Choroid plexus epithelial cell (primary cell): ENCODE measurements at places on chromosomes 5 and 9.
A peak's percentile ranks its signal among the peaks of the same experiment; 100 is the strongest.

- DNase-seq, result no peak
Measured at GRCh38 chr9:134169724-134170401, 5.5 kb upstream of the RNU6ATAC start.

- DNase-seq, result peak; percentile 13
Measured at GRCh38 chr5:125558466-125558865, 812.0 kb upstream of the ZNF608 start.

DNA sequence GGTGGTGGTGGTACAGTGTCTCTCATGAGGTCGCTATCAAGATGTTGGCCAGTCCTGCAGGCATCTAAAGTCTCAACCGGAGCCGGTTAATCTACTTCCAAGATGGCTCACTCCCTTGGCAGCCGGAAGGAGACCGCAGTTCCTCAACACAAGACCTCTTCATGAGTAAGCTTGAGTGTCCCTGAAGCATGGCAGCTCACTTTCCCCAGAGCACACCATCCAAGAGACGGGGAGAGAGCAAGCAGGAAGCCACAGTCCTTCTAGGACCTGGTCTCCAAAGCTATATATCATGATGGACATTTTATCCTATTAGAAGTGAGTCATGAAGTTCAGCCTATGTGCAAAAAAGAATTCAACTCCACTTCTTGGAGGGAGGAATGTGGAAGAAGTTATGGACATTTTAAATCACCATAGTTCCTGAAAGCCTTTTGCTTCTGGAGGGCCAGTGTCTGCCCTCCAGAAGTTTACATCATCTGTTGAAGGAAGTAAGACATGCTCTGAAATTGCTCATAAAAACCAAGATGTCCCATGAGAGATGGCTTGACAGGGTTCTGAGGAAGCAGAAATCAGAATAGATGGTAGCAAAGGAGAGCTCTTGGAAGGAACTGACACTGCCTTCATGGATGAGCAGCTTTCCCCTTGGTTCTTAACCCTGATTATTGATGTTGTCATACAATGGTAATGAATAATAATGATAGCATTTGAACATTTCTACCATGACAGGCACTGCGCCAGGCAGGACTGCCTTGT lies 21.3 kb downstream of the GALNT10 start:
- no peak for DNase-seq

- DNase-seq, result peak; percentile 36
Measured at GRCh38 chr9:106689089-106689488, 173.9 kb upstream of the ZNF462 start.

DNA sequence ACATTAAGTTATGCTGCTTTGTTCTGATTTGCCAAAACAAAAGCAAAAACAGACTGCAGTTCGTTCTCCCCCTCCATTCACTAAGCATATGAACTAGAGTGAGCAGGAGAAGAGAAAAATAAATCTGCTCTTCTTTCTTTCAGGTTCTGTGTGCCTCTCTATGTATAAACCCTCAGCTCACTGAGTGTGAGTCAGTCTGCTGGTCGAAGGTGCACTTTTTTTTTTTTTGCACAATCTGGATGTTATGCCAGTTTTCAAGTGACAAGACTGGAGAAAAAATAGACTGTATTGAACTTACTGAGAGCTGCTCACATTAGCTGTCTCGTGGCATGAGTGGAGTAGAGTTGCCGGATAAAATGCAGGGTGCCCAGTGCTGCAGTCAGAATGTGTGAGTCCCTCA lies 244.6 kb upstream of the ATP10B start:
- DNase-seq, result no peak

DNA sequence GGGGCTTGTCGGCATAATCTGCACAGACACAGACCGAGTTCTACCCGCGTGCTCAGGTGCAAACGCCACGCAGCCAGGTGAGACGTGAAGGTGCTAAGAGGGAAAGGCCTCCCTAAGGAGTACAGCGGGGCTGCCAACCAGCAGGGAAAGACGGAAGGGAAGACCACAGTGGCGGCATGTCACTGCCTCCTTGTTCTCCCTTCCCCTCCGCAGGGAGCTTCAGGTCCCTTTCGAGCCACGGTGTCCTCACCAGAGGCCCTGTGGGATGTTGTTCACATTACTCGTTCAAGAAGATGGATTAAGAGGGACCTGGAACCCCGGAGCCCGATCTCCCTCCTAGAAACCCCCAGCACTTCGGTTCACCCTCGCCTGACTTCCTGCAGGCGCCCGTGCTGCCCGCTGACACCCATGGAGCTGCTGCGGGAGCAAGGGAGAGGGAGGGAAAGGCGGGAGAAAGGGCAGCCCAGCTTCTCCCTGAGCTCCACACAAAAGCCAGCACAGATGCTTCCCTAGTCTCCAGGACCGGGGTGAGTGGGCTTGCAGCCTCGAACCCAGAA lies 686 bp downstream of the BRD9 start:
- peak; percentile 21 for DNase-seq

- DNase-seq, result peak; percentile 1
Measured at GRCh38 chr5:20335978-20336377, 348.0 kb upstream of the CDH18 start.
